ENCODE measurements at places on chromosomes 11 and 22.

GRCh38 chr22:26957176-26957575 lies 299.8 kb downstream of the MIAT start:
- DNase-seq = no peak

DNA sequence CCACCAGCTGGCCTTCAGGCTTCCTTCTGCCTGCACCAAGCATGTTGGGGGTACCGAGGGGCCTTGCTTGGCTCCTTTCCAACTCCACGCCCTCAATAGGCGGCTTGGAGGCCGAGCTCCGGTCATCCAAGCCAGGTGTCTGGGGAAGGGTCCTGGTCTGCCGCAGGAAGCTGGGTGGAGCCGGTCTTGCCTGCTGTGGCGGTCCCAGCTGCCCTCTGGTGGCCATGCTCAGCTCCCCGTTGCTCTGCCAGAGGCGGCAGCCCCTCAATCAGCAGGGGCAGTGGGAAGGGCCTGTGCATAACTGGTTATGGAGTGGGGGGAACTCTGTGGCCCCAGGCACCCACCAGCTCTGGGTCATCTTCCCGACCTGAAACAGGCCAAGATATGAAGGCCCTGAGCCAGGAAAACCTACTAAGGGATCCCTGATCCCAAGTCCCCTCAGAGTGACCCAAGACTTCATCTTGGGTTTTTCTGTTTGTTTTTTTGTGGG lies 3.2 kb downstream of the ARVCF start:
- DNase-seq = peak; percentile 49

DNA sequence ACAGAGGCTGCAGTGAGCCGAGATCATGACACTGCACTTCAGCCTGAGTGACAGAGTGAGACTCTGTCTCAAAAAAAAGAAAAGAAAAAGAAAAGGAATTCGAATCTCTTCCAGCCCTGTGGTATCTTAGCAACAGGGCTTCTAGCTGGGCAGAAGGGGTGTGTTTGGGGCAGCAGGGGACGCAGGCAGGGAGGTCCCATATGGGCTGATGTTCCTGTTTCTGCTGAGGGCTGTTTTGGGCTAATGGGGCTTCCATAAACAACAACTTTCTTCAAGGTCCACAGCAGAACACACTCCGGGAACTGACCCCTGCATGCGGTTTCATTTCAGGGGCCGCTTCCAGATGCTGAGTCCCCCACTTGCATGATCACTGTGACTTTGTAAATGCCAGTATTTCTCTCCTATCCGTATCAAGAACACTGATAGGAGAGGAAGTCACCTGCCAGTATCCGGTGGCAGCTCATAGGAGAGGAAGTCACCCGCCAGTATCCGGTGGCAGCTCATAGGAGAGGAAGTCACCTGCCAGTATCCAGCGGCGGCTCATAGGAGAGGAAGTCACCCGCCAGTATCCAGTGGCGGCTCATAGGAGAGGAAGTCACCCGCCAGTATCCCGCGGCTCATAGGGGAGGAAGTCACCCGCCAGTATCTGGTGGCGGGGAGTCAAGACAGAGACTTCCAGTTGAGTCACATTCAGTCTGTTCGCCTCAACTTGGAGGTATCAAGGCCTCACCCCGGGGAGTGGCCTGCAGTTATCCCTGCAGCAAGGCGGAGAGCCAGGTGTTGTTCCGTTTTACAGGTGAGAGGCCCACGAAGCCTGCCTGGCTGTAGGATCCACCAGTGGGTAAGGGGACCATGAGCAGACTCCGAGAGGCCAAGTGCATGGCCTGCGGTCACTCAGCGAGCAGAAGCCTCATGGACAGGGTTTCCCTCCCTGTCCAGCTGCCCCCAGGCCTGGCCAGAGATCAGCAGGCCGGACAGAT lies 8.3 kb upstream of the FGF19 start:
- no peak for DNase-seq

DNA sequence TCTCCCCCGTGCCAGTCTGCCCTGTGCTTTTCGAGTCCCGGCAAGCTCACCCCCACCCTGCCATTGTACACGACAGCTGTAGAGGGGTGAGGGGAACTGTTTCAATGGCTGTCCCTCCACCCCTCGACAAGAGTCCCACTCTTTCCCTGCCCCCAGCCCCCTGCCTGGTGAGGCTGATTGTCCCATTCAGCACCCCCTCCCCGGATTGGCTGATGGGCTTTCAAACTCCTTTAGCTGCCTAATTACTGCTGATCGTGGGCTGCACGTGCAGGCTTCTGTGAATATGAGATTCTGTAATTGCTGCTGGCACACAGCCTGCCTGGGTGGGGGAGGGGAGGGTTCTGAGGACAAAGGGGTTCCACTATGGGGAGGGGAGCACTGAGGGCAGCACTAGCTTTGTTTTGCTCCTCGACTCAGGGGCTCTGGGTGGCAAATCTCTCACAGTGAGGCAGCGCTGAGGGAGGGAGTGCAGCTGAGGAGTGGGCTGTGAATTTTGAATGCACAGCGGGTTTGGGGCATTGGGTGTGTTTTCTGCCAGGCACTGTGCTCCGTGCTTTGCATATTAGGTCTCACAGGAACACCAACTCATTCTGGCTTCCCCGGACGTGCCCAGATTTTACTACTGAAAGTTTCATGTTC lies 42.6 kb upstream of the ACCSL start:
- DNase-seq = no peak
